Activated CD4-positive, alpha-beta T cell treated with anti-CD3 and anti-CD28 coated beads, Interleukin-2, amount 10 ng/mL, durations not matched to agents 7 days and 5 days (primary cell): ENCODE measurements at places on chromosomes 2 and 18.
A peak's percentile ranks its signal among the peaks of the same experiment; 100 is the strongest.

GRCh38 chr2:218569038-218569431 lies 396 bp downstream of the CNOT9 start:
- peak; percentile 53 for DNase-seq

GRCh38 chr18:58254873-58255511 lies 211.0 kb downstream of the NEDD4L start:
- DNase-seq, result no peak

GRCh38 chr18:79789901-79790890 lies 7.5 kb upstream of the KCNG2 start:
- DNase-seq, result no peak

DNA sequence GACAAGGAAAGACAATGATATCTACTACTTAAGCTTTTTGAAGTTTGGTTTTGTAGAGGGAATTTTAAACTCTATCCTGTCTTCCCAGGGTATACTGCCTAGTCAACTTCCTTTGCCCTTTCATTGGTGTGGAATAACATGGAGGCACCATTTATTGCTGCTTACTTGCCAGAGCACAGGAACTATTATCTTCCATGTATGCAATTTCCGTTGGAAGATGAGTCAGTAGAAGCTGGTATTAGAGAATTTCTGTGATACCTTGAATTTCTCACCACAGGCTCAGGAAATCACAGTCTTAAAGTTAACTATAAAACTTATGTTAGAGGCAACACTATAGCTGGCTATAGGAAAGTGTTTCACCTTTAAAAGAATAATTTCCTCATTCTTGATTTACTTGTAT lies 40.9 kb upstream of the RGPD4 start:
- no peak for DNase-seq

- peak; percentile 32 for DNase-seq
Observed at GRCh38 chr2:38095996-38096861, 20.3 kb upstream of the CYP1B1 start.

DNA sequence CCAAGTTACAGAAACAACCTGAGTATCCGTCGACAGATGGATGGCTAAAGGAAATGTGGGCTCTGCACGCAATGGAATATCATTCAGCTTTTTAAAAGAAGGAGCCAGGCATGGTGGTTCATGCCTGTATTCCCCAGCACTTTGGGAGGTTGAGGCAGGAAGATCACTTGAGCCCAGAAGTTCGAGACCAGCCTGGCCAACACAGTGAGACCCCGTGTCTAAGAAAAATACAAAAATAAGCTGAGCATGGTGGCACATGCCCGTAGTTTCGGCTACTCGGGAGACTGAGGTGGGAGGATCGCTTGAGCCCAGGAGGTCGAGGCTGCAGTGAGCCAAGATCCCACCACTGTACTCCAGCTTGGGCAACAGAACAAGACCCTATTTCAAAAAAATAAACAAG lies 34.3 kb downstream of the TCF7L1 start:
- no peak for DNase-seq

DNA sequence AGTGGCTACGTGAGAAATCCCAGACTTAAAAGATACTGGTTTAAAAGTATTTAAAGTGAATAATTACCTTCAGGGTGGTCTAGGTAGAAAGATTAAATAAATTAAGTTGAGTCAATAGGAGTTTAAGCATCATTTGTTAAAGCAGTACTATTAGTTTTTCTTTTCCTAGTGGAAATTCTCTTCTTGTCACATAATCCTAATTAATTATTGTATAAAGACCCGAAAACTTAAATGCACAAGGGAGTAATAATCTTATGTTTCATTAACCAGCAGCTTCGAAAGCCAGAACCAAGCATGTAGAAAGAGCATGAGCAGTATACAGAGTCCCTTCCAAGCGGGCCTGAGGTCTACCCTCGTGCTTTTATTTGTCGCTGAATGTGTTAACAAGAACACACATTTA lies 90.2 kb upstream of the SKOR2 start:
- DNase-seq, result no peak

GRCh38 chr2:12399240-12399639 lies 317.5 kb upstream of the TRIB2 start:
- DNase-seq, result no peak

- DNase-seq, result no peak
Observed at GRCh38 chr18:79275992-79276391, 119.7 kb upstream of the NFATC1 start.

- DNase-seq, result no peak
Observed at GRCh38 chr2:111982822-111983221, 72.2 kb upstream of the TMEM87B start.

- no peak for DNase-seq
Observed at GRCh38 chr2:151381266-151381665, 23.9 kb downstream of the TNFAIP6 start.

DNA sequence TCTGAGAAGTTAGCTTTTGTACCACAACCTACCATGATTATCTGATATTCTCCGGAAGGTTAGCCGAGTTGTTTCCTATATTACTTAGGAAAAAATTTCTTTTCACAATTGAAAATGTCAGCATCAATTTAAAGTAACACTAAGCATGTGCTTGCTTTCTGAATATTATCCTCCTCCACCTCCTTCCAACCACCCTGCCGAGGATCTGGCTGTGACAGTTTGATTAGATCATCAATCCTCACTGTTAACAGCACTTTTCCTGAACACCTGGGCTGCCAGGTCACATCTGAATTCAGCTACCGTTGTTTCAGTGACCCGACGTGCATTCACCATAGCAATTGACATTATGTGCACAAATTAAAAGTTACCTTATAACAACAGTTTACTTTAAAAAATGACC lies 207.0 kb downstream of the ZNF407 start:
- no peak for DNase-seq

GRCh38 chr2:128752691-128753263 lies 434.1 kb upstream of the HS6ST1 start:
- DNase-seq, result no peak

GRCh38 chr2:71937396-71937795 lies 210.3 kb downstream of the CYP26B1 start:
- no peak for DNase-seq

DNA sequence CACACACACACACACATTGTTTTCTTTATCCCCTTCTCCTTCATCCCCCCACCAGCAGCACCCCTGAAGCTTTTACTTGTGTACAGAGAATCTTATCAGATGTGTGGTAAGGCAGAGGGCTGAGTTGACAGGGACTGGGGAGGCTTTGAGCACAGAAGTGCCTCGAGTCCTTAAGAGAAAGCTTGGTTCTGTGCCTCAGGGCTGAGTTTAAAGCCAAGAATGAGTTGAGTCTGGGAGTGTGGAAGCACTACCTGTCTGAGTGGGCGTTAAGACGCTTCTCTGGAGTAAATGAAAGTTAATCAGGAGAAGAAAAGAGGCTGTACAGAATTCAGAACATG lies 2.7 kb downstream of the ID2 start:
- peak; percentile 50 for DNase-seq

DNA sequence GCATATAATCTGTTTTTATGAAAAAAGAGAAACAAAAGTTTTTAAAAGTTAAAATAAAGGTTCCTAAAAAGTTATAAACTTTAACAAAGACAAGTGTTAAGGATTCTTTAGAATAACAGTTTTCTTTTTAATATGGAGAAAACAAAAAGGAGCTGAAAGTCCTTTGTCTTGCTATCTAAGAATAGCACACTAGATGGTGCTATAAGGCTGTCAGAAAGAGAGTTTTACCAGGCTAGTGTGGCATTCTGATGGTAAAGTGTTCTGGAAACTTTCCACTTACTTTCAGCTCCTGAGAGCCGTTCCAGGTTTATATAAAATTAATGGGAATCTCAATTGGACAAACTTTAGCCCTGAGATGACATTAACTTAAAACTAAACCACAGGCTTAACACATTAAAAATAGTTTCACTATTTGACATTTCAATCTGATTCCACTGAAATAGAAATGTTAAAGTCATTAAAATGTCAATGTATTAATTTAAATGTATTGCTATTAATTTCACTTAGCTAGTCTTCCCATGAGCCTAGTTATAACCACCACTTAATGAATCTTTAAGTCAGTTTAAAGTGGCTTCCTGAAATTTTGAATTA lies 3.7 kb downstream of the FBXO48 start:
- peak; percentile 31 for DNase-seq

- no peak for DNase-seq
Observed at GRCh38 chr2:45699032-45699658, 47.7 kb downstream of the PRKCE start.

GRCh38 chr2:209458008-209458979 lies 34.4 kb downstream of the MAP2 start:
- no peak for DNase-seq

DNA sequence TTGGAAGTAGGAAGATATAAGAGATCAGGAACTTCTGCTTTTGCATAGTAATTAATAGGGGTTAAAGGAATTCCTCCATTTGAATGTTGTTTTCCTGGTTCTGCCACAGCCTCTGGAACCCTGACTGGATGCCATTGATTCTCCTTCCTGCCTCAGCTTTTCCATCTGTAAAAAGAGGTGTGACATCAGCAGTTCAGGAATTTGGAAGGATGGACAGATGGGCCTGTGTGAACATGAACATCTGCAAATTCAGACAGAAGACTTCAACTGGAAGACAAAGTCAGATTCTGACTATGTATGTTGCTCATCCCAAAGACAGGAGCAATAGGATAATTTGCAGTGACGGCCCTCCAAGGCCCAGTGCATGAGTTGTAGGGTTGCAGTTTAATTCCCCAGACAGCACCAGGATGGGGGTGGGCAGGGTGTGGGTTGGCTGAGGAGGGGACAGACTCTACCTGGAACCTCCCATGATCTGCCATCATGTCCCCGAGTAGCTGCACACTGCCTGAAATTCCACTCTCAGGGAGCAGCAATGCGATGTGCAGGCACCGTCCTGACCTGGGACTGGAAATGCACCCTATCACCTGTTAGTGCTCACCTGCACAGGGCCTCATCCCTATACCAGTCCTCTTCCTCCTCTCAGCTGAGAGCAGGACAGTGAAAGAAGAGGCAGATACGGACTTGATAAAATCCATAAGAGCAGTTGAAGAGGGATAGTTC lies 98.9 kb upstream of the EPAS1 start:
- DNase-seq, result no peak

- DNase-seq, result no peak
Observed at GRCh38 chr2:188675391-188676009, 298.7 kb upstream of the COL3A1 start.

DNA sequence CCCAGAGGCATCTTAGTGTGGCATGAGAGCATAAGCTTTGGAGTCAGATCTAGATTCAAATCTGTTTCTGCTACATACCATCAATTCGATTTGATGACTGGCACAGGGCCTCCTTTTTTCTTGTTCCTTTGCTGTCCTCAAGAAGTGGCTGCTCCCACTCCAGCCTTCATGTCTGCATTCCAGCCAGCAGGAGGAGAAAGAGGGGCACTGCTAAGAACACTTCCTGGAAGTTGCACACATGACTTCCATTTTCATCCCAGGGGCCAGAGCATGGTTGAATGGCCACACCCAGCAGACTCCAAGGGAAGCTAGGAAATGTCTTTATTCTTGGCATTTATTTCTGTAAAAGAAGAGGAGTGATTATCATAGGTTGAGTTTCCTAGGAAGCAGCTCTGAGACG lies 50.4 kb downstream of the EML6 start:
- DNase-seq, result no peak

- no peak for DNase-seq
Observed at GRCh38 chr2:233822781-233823730, 31.3 kb downstream of the HJURP start.

GRCh38 chr2:169362894-169363559 lies 693 bp upstream of the LRP2 start:
- DNase-seq, result no peak

DNA sequence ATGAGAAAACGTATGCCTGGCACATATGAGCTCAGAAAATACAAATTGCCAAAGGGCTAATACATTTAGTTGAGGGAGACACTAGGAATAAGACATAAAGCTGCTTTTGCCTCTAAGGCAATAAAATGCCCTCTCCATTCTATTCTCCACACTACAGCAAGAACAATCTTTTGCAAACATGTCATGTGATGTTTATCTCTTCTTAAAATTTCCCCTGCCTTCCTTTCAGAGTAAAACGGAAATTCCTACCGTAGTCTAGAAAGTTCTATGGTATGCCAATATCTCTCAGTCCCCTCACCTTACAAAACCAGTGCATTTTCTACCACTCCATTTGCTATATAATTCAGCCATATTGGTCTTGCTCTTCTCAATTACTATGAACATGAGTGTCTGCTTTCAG lies 33.1 kb downstream of the C18orf54 start:
- DNase-seq, result no peak

DNA sequence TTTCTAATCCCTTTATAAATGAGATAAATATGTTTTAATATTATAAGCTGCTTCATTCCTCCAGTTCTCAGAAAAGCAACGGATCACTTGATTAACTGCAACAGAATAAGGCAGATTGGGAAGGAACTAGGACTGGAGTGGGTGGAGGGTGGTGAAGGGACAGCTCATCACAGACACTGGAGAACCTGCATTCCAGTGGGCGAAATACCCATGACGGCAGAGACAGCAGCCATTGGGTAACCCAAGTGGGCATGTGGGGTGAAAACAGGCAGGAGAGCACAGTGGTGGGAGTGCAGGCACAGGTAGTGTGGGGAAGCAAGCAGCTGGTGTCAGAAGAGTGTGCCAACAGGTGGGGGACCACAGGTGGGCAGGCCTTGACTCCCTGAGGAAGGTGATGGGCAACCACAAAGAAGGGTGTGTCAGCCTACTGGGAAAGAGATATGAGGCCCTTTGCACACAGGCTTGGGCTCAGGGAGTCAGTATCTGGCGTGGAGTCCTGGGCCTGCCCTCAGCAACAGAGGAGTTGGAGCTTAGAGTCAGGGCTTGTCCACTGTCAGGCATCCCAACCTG lies 27.2 kb downstream of the DPYSL5 start:
- DNase-seq, result no peak

- no peak for DNase-seq
Observed at GRCh38 chr2:75153221-75153620, 46.1 kb downstream of the TACR1 start.

DNA sequence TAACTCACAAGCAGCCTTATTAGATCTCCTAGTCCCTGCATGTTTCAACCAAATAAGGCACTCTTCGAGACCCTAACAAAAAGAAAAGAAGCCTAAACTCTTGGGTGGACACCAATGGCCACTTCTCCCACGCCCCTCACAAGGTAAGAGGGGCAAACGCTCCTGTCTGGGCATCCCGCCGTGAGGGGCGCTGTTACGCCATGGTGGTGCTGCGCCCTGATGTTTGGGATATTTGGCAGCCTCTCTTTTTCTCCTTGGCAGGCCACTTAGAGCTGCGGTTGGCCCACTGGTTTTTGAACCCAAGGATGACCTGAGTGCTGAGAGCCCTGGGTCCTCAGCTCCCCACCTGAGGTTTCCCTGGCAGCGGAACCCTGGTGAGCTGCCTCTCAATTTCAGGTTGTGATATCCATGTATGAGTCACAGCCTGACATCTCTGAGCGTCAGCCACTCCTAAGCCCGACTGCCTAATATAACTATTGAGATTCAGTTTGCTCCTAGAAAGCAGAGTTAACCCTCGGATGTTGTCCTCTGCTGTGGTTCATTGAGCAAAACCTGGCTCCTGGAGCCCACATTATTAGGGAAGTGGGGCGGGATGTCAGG lies 103.3 kb downstream of the COL6A3 start:
- DNase-seq, result no peak

- no peak for DNase-seq
Observed at GRCh38 chr18:69866212-69866611, 81.5 kb downstream of the CD226 start.

GRCh38 chr2:46555646-46556234 lies 76.4 kb downstream of the TMEM247 start:
- no peak for DNase-seq

- DNase-seq, result no peak
Observed at GRCh38 chr2:140440815-140441214, 1660.6 kb upstream of the NXPH2 start.
